Fibroblast of skin of left quadriceps (primary cell): ENCODE measurements at places on chromosomes 12 and 14.

GRCh38 chr12:28409892-28410291 lies 219.6 kb downstream of the CCDC91 start:
- no peak for DNase-seq

DNA sequence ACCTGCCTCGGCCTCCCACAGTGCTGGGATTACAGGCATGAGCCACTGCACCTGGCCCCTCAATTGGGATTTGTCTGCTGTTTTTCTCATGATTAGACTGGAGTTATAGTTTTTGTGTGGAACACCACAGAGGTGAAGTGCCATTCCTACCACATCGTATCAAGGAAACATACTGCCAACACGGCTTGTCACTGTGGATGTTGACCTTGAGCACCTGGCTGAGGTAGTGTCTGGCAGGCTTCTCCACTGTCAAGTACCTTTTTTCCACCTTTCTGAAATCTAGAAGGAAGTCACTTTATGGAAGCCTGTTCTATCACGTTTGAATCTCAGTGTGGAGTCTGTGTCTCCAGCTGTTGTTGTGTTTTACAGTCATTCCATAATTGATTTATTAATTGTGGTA lies 21.4 kb upstream of the SEL1L start:
- no peak for DNase-seq

DNA sequence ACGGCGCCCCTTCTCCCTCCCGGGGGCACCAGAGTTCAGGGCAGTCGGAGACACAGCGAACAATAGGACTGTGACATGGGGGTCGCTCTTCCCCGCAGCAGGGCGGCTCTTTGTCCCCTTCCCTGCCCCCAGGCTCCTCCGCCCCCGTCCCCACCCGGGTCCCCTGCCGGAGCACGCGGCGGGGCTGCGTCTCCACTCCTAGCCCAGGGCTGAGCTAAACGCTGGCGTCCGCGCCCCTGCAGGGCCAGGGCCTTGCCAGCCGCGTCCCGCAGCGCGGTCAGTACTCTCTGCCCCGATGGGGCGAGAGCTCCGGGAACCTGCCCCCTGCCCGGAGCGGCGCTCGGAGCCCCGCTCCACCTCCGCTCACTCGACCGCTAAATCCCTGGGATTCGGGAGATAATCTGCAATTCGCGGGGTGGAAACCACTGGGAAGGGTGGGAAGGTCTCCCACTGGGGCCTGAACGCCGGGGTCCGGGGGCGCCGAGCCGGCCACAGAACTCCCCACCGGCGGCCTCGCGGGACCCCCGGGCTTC lies 825 bp upstream of the CCDC85C start:
- no peak for DNase-seq

GRCh38 chr14:59306775-59307174 lies 118.3 kb downstream of the DAAM1 start:
- DNase-seq, result no peak

DNA sequence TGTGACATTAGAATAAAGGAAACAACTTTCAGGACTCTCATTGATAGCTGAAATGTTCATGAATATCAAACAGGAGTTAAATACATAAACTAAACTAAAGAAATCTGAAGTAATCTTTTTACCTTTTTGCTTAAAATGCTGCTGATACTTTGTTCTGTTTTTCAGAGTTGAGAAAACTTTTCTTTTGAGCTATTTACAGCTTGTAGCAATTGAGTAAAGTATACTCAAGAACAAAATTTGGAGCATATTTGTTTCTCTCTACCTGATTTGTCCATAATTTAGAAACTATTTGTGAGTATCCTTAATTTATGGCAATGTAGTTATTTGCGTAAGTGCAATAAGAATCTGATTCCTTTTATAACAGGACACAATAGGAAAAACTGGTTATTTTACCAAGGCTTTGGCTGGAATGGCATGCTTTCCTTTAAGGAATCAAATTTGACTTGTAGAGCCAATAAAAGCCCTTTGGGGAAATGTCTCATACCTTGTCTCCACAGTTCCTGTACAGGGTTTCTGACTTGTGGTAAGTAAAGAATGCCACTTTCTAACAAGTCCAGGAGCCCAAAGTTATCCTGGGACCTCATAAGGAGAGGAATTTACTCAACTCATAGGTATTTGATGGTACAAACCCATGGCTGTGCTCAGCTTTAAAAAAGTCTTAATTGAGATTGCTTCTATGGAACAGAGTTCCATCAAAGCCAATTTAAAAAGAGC lies 195.7 kb downstream of the TMEM117 start:
- no peak for DNase-seq

- no peak for DNase-seq
These were observed 12.8 kb downstream of the GSKIP start for GRCh38 chr14:96376093-96376492.

- DNase-seq, result no peak
These were observed 1.2 kb downstream of the GPR135 start for GRCh38 chr14:59463787-59464485.

DNA sequence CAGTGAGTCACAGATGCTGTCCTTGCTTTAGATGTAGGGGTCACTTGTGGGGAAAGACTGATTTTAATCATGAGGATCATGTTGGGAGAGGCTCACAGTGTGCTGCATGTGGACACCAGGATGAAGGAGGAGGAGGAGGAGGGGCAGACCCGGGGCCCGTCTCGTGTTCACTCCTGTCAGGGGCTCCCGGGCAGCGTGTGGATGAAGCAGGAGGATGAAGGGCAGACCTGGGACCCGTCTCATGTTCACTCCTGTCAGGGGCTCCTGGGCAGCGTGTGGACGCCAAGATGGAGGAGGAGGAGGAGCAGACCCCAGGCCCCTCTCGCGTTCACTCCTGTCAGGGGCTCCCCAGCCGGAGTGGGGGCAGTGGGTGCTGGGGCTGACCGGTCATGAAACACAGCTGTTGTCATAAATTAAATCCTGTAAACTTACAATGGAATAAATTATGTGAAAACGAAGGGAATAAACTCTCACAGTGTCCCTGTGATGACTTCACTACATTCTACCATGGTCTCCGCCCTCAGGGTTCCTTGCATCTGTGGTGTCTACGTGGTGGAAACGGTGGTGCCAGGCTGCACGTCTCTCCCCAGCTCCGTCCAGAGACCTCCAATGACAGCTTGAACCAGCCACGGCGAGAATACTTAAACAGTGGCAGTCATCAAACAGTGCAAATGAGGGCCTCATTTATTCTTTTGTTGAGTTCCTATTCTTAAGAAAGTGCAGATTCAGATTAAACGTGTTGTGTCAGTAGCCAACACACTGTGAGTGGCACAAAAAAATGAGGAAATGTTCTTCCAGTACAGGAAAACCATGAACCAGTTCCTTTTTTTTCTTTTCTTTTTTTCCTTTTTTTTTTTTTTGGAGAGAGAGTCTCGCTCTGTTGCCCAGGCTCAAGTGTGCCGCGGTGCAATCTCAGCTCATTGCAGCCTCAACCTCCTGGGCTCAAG lies 37.7 kb upstream of the SFSWAP start:
- DNase-seq, result no peak

DNA sequence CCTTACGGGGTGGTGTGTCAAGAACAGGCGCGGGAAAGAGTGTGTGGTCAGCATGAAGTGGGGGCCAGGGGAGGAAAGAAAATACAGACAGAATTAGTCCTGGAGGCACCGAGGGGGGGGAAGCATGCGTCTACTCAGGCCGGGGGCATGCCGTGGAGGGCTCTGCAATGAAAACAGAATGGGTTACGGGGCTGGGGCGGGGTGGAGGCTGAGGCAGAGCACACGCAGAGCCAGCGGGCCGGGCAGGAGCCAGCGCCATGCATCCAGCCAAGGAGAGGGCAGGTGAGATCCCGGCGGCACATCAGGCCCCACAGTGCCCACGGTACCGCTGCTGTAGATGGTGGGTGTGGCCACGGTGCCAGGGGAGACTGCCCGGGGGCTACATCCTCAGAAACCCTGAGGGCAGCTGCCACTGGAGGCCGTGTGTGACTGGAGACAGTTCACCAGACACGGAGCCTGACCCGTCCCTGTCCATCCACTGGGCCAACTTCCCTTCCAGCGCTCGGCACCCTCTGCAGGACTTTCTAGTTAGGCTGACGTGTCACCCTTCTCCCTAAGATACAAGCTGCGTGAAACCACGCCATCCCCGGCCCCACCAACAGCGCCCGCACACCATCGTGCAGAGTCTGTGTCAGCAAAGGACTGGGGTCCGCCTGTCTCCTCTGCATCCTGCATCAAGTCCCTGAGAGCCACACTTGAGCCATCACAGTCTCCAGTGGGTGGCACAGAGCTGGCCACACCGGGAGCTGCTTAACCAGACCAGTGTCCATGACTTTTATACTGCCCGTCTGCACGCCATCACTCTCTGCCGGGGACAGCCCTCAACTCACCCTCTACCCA lies 87.4 kb downstream of the PIWIL1 start:
- DNase-seq, result no peak

GRCh38 chr12:69475237-69475975 lies 5.2 kb downstream of the FRS2 start:
- no peak for DNase-seq

- no peak for DNase-seq
These were observed 9.1 kb downstream of the FIGNL2 start for GRCh38 chr12:51839310-51839947.

GRCh38 chr14:43249116-43249515 lies 1258.0 kb downstream of the FSCB start:
- no peak for DNase-seq
